ENCODE measurements at places on chromosomes 2 and 18.

GRCh38 chr2:226715347-226715990 is 84.2 kb downstream of the IRS1 start:
- DNase-seq: no peak

- DNase-seq: no peak
Observed at GRCh38 chr18:23226930-23227725, 91.8 kb downstream of the CABLES1 start.

DNA sequence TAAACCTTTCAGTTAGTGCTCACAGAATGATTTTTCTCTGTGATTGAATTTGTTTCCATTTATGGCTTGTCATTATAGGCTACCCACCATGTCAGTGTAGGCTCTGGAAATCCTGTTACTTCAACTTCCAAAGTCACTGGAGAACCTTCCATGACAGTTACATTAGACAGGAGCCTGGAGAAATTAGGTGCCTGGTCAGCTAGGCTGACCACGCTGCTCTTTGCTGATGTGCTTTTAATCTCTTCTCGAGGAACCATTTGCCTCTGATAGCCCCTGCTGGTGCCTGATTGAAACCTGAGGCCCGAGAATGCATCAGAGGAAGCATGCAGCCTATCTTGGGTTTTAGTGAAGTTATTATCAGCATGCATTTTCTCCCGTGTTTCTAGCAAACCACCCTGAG is 29.6 kb upstream of the TTN start:
- DNase-seq: no peak

GRCh38 chr2:118774458-118775133 is 72.9 kb downstream of the EN1 start:
- DNase-seq: no peak

DNA sequence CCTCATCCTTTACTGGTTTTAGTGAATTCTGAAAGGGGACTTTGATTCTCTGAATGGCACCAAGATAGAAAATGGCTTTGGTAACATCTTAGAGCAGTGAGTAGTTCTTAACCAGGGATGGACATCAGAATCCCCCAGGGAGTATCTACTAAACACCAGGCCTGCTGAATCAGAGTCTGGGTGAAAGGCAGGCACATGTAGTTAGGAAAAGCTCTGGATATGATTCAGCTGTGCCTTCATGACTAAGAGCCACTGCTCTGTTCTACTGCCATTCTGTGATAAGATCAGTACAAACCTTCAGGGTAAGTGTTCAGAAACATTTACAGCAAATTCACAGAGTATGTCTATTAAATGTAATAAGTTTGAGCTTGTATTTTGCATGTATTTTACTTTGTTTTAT is 46.2 kb upstream of the B3GNT2 start:
- no peak for DNase-seq

GRCh38 chr2:204335451-204336058 is 209.7 kb upstream of the PARD3B start:
- no peak for DNase-seq

- DNase-seq: no peak
Observed at GRCh38 chr2:237980087-237980486, 13.3 kb downstream of the UBE2F start.

DNA sequence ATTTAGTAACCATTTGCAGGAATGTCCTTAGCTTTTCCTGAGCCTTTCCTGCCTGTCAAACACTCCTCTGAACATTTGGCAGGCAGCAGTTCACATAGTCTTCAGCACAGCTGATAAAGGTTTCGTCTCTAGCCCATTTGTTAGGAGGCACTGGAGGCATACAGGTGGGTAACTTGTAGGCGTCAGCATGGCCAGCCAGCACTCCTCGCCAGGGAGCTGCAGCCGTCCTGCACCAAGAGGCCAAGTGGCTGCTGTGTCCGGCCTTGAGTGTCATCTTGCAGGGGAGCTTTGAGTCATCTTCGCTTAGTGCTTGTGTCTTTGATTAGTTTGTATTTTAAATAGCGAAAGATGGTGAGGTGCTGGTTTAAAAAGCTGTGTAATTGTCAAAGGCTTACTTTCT is 120.3 kb upstream of the NFATC1 start:
- DNase-seq: no peak

DNA sequence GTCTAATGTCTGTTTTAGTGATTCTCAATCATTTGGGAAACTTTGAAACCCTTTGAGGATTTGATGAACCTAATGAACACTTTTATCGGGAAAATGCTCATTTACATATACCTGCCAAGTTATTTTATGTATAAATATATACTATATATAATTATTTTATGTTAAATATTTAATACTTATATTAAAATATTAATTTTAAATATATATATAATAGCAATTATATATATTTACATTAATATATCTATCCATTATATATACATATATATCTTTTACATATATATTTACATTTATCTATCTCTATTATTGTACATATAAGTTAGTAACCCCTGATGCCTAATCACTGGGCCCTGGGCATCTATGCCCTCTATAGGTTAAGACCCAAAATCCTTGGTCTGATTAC is 763.3 kb upstream of the FSHR start:
- DNase-seq: no peak

- DNase-seq: no peak
Observed at GRCh38 chr18:11981543-11982366, 448 bp downstream of the IMPA2 start.

- no peak for DNase-seq
Observed at GRCh38 chr2:105113616-105114291, 75.9 kb downstream of the MRPS9 start.

DNA sequence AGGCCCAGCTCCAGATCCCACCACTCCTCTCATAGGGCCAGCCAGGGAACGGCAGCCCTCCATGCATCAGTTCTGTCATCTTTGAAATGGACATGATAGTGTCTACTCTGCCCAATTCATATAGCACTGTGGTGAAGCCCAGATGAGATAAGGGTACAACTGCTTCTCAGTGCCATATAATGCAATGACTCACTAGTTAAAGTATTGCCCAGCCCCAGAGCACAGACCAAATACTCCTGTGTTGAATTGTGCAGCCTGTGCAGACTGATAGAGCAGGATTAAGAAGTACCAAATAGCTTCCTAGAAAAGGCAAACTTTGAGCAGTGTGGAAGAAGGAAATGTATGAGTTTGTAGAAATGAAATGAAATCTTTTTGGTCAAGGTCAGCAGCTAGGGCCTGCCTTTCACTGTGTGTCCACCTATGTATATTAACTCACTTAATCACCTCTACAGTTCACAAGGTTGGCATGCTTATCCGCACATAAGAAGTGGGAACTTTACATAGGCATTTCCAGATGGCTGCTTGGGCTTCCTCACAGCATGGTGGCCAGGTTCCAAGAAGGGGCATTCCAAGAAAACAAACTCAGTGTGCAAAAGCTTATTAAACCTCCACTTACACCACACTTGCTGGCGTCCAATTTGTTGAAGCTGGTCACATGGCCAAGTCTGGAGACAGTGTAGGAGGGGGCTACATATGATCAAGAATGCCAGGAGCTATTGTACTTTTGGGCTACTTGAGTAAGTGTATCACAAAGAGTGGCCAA is 102.8 kb upstream of the COPS8 start:
- no peak for DNase-seq

GRCh38 chr2:28576714-28577113 is 80.9 kb downstream of the PLB1 start:
- no peak for DNase-seq

DNA sequence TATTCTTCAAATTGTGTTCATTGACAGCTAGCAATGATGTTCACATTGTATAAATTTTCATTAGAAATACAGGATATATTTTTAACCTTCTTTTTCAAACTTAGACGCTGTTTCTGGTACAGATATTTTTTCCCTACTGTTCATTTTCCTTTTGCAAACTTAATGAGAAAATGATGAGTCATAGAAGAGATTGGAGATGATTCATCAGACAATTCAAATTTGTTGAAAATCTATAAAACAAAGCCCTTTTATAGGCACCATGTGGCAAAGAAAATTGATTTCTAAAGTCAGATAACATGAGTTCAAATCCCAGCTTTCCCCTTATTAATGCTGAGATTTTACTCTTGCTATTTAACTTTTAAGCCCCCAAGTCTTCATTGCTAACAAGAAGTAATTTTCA is 728.8 kb upstream of the DDX18 start:
- DNase-seq: no peak

- no peak for DNase-seq
Observed at GRCh38 chr2:10179422-10179821, 56.9 kb downstream of the RRM2 start.

- no peak for DNase-seq
Observed at GRCh38 chr18:240175-240574, 27.7 kb downstream of the THOC1 start.

DNA sequence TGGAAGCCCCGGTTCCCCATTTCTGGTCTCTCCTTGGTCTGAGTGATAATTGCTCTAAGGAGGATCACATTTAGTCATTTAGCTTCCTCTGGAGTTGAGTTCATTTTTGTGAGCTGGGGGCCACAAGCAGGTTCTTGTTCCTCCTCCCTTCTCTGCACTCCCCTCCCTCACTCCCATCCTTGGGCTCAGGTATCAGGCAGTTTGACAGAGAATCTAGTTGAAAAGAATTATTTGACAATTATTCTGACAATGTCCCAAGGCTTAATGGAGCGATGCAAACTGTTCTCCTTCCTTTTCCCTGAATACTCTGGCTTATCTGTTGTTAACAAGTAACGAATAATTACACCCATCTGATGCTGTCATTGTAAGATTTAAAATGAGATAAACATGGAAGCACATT is 61.5 kb downstream of the SERPINB8 start:
- DNase-seq: no peak

DNA sequence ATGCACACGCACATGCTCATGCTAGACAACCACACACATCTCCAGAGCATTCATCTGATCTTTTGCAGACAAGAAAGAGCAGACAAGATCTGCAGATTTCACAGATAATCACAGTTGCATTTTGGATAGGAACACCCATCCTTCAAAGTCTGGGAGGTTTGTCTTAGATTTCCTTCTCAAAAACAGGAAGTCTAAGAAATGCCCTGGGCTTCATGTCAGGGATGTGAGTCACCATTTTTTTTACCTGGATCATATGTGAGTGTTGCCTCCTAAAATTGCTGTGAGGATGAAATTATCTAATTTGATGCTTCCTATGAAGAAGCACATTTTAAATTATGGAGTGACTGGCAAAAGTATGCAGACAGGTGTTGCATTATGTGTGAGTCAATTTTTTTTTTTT is 46.1 kb downstream of the SRD5A2 start:
- no peak for DNase-seq

DNA sequence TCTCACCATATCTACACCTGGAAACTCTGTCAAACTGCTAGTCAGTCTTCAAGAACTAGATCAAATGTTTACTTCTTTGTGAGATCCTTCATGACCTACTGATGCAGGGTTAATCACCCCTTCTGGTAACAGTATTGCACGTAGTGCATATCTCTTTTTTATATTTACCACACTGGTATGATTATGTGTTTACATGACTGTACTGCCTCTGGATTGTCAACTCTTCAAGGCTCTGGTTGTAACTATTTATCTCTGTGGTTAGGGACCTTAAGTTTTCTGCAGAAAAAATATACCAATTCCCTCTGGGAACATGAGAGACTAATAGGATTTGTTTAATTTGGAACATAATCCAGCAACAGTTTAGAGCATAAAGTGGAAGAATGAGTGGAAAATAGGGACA is 135.5 kb downstream of the PDE1A start:
- no peak for DNase-seq

DNA sequence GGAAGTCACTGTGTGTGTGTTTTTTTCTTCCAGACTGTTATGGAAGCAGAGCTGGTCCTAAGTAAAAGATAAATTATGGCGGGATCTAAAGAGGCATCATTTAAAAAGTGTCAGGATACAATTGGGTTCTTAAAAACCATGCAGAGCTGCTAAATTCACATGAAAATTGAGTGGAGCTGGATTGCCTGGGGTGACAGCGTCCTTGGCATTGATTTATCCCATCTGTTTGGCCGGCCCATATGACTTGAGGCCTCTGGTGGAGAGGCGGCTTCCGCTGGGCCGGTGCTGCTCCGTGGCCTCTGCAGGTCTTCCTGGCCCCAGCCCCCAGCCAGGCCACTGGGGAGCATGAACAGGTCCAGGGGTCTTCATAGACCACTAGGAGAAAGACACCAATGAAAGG is 165.5 kb downstream of the GLI2 start:
- DNase-seq: no peak

DNA sequence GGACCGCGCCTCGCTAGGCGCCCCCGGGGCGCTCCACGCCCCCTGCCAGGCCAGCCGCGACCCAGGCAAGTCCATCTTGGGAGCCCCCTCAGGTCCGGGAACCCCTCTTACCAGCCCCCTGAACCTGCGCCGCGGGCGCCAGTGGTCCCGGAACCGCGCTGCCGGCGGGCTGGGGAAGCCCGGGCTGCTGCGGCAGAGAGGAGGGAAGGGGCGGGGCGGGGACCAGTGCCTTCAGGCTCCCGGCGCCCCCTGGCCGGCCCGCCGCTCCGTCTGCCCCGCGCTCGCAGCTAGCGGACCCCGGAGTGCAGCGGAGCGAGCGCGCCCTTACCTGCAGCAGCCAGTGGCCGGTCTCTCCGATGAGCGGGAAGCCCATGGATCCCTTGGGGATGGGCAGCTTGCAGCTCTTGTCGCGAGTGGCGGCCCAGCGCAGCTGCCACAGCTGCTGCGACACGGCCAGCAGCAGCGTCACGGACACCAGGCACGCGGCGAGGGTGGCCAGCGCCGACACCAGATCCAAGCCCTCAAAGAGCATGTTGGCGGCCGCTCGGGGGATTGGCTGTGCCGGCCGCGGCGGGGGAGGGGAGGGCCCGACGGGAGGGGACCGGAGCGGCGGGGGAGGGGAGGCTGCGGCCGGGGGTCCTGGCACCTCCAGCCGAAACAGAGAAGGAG is at the start of gene CYP26B1:
TSS of gene CYP26B1 (minus strand) at position 560 of the 669 bp plus-strand sequence. CDS start at position 532, 28 bp downstream.
- no peak for DNase-seq

DNA sequence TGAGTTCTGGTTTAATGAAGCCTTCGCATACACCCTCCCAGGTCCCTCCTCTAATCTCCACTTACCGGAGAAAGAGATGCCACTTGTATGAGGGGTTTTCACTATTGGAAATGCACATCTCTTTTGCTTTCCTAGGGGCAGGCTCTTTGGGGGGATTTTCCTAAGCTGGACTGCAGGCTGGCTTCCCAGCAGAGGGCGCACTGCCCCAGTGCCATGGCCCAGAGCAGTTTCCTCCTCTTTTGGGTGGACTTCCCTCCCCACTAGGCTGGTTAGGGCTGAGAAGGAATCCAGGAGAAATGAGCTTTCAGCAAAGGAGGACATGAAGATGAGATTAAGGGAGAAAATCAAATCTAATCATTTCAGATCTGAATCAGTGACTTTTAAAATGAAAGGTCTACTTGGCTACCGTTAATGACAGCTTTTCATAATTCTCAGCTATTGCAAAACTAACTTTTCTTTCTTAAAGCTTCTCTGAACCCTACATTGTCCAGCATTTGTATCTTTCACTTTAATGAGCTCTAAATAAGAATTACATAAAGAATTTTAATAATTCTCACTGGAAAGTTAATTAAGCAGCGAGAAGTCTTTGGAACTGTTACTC is 784.1 kb upstream of the FANCL start:
- no peak for DNase-seq

- no peak for DNase-seq
Observed at GRCh38 chr18:3061581-3062312, 48.8 kb upstream of the LPIN2 start.

- no peak for DNase-seq
Observed at GRCh38 chr2:70715071-70715985, 52.7 kb downstream of the ADD2 start.

- no peak for DNase-seq
Observed at GRCh38 chr2:36338827-36339145, 16.8 kb upstream of the CRIM1 start.
